ENCODE measurements at places on chromosomes 7 and 10. TPM values are rescaled to one million over a fixed set of nuclear protein-coding genes. Genes with fewer than 3 reads are reported as not detected.

GRCh38 chr7:149625947-149626392, 128.4 kb upstream of the ZNF746 start:
- no peak for DNase-seq

DNA sequence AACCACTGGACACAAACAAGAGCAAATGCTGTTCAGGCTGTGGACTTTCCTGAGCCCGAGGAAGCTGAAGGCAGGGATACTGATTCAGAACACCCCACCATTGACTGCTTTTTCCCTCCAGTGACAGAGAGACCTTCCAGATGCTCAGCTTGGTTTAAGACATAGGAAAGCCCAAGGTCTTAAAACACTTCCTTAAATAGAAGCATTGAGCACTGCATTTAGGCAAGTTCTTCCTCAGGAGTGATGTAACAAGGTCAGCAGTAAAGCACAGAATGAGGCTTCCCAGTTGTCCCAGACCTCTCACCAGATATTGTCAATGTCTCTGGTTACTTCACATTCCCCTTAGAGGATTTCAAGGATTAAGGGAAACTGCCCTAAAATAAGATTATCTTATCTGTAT, 19.6 kb upstream of the CDCA7L start:
- DNase-seq = no peak

GRCh38 chr7:20911081-20911480, 124.4 kb upstream of the SP8 start:
- no peak for DNase-seq

DNA sequence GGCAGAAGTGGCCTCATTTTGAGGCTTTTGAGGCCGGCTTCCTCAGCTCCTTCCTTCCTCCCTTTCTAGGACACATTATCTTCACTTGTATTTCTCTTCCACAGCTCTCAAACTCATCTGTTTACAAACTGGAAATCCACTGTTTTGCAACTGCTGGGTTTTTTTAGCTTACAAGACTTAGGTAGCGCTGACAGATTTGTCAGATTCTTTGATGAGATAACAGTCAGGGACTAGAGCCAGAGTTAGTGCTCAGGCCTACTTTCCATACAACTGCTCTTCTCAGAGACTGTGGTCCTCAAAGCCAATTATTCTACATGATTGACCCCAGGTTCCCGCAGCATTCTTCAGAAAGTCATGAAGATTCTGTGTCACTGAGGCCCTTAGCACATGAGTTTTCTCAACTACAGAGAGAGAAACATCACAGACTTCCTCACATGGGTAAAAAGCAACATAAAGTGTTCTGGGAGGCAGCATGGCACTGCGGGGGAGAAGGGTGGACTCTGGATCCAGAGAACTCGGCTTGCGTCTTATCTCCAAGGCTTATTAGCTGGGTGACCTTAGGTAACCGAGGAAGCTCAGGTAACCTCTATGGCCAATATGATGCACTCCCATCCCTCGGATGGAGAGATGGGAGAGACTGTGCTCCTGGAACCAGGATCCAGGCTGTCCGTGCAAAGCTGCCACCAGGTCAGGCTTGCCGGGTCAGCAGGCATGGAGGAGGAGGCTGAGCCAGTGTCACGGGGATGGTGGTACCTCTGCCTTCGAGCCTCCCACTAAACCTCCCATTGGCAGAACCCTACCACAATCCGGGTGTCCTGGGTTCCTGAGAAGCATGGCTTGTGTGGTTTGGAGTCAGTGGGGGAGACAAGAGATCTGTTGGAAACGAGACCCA, 10.5 kb downstream of the DDC start:
- no peak for DNase-seq

GRCh38 chr10:99827936-99828335, 45.5 kb downstream of the ABCC2 start:
- DNase-seq = peak; percentile 31

Gene MCM10
- total RNA-seq = 1.5 TPM

Gene ATP6V0A4
- total RNA-seq = 0.25 TPM

Gene ITIH5
- 3.7 TPM for total RNA-seq
